ENCODE measurements at places on chromosomes 1 and 21.

DNA sequence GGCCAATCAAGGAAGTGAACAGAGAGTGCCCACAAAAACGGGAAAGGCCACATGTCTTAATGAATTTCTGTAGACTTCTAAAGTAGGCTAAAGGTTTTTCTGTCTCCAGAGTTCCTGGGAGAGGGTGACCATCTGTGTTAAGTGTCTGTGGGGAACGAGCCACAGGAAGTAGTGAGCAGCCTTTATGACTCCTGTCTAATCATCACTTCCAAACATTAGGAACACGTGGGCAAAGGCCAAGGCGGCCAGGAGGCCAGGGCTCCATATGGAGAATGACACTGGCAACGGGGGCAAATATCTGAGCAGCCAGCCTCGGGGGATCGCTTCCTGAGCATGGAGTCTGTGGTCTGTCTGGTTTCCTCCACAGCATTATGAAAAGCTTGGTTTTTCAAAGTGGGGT lies 7.1 kb downstream of the FAM89A start:
- DNase-seq, result no peak

DNA sequence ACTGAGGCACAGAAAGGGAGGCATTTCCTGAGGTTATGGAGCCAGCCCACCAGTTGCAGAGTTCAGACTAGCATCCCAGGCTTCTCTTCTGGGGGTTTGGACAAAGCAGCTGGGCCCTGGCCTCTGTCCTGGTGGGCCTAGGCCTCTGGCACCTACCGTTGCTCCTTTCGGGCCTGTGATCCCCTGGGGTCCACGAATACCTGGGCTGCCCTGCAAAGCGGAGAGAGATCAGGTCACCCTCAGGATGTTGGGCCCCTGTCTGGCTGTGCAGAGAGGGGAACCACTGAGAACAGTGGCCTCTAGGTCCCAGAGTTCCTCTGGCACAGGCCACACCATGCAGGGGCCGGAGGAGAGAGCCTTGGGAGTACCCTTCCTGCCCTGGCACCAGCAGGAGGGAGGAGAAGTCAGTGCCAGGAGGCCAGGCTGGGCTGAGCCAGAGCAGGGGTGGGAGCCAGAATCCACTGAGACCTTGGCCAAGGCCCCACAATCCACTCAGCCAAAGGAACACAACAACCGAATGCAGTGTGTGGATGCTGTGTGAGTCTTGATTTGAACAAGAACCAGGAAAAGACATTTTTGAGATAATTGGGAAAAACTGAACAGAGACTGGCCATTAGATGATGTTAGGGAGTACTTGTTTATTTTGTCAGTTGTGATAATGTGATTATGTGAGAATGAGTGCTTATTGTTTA lies 8.9 kb downstream of the COL9A2 start:
- DNase-seq, result no peak

DNA sequence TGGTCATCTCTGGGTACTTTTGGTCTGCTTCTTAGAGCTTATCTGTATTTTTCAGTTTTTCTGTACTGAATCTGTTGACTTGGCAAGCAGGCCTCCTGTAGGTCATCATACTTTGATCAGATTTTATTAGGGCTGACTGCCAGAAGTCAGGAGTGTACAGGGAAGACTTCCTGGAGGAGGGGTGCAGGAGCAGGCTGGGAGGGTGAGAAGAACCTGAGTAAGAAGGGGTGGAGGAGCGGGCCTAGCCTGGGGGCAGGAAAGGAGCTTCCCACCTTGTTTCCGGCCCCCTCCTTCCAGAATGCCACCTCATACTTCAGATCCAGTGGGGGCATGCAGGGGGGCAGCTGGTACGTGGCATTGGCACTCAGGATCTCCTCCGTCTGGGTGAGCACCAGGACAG lies 18.3 kb upstream of the IL22RA1 start:
- no peak for DNase-seq

- no peak for DNase-seq
Observed at GRCh38 chr1:82578086-82578726, 777.5 kb downstream of the ADGRL2 start.

DNA sequence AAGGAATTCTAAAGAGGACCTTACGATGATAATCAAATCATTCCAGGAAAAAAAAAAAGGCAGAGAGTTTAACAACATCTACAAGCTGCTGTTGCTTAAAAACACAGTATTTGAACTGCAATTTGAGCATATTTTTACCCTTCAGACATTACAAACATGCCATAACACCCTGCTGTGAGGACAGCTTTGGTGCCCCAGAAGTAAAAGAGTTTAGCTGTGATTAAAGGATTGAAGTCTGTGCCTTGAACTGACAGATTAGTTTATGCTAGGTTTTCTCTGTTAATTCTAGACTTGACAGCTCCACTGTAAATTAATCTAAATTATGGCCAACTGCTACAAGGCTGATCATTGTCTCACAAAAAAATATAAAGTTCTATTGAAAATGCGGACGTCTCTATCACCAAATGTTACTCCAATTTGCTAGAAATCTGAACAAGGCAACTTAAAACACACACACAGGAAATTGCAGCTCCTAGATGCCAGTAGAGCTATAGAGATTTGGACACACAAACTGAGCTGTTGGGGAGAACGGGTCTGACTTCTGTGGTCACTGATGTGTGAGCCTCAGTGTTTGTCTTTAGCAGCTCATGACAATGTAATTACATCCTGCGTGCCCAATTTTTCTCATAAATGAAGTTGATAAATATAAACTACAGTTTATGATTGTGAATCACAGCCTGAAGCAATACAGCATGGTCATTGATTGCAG lies 217.9 kb downstream of the NTNG1 start:
- DNase-seq, result no peak

DNA sequence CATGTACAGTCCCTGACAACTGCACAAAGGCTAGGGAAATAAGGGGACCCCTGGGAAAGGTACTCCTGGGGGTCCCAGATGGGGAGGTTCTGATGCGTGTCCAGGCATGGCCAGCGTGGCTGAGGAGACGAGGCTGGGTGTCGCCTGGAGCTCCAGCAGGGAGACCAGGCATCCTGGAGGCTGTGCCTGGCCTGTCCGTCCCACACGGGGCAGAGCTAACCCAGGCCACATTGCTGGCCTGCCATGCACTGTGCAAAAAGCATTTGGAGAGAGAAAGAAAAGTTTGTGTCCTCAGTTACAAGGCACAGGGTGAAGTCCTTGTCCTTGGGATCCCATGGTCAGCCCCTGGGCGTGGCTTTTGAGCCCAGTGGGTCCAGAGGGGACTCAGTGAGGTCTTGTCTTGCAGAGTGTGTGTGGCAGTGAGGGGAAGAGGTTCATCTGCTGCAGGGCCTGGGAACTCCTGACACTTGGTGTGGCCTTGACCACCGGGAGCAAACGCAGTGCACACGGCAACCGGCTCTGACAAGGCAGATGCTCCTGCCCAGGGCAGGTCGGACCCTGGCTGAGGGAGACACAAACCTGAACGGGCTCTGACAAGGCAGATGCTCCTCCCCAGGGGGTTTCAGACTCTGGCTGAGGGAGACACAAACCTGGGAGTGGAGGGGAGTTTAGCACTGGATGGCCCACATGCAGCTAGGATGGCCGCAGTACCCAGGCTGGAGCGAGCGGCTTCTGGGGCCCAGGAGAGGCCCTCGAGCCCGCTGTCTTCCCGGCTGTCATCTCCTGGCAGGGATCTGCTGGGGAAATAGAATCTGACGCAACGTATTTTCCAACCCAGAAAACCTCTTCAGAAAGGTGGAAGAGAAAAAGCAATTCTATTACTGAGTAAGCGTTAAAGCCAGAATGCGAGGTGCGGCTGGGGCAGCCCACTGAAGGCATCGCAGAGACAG lies 37.3 kb upstream of the COL18A1 start:
- DNase-seq, result no peak

GRCh38 chr1:215594640-215595039 lies 27.5 kb downstream of the KCTD3 start:
- no peak for DNase-seq

GRCh38 chr1:101444873-101445618 lies 208.2 kb downstream of the S1PR1 start:
- no peak for DNase-seq

DNA sequence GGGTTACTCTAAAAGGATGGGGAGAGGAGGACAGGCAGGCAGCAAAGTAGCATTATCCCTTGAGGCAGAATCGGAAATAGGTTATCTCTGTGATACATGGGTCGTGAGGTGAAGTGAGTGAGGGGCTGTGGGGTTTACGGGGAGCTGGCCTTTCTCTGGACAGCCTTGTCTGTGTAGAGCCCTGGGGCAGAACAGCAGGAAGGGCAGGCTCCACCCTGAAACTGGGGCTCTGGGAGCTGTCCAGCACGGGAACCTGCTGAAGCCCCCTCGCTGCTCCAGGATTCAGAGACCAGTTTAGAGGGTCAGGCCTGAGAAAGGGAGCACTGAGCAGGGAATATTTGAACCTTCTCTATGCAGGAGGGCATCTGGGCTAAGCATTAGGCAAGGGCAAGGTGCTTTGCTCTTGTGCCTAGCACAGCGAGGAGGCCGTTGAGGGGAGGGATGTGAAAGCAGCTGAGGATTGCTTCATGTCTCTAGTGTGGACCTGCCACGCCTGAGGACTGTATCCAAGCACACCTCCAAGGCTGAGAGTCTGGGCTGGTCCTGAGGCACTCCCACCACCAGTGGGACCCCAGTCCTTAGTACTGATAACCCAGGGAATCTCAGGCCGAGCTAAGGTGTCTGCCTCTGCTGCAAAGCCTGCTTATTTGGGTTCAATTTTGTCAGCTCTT lies 55.8 kb downstream of the NAV1 start:
- DNase-seq, result no peak

DNA sequence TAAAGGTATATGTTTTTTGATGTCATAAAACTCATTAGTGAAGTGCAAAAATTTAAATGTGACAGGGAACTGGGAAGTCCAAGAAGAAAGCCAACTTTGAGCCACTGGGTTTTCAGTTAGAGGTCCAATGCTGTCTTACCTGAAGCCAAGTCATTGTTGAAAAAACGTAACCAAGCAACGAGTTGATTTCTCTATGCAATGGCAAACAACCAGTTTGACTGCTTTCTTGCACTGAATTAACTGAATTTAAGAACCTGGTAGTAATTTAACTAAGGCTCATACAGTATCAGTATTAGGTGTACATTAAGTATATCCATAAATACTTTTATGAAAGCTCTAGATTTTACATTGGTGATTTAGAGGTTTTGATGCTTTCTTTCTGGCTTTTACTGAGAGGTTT lies 20.2 kb upstream of the S1PR1 start:
- no peak for DNase-seq

- no peak for DNase-seq
Observed at GRCh38 chr1:163130225-163130856, 61.2 kb downstream of the RGS4 start.

GRCh38 chr1:160722726-160723125 lies 11.1 kb upstream of the CD48 start:
- no peak for DNase-seq

GRCh38 chr1:109883248-109883955 lies 27.2 kb upstream of the CSF1 start:
- no peak for DNase-seq

DNA sequence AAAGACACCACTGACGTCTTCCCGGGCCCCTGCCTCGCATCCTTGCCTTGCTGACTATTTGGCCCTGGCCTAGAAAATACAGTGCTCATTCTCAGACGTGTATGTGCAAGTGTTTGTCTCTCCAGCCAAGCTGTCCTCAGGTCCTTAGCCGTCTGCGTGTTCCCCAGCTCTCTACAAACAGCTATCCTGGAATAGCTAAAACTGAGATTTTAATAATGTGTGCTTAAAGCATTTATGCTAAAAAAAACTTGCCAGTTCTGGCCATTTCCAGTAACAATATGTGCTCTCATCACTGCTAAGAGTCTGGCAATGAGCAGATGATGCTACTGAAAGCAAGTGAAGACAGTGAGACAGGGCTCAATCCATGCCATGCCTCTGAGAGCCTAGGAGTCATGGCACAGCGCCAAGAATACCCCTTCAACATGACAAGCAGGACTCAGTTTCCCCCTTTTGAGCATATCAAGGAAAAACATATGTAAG lies 55.7 kb downstream of the IRF2BP2 start:
- no peak for DNase-seq

DNA sequence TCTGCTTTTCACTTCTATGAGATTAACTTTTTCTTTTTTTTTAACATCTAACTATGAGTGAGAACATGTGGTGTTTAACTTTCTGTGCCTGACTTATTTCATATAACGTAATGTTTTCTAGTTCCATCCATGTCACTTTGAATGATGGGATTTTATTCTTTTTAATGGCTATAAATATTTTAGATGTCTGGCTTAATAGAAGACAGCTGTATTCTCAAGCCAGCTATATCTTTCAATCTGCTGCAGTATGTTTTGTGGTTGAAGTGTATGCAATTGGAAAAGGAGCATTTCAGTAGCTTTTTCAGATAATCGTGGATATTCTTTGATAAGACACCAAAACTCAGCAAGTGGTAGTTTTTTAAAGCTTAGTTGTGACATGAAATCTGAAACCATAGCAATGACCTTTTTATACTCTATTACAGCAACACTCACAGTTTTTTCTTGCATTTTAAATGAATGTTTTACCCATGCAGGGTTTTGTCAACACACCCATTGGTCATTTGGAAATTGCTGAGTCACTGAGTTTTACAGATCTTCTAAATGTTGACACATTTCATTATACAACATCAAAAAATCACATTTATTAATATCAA lies 5.7 kb upstream of the SVBP start:
- DNase-seq, result peak; percentile 81

DNA sequence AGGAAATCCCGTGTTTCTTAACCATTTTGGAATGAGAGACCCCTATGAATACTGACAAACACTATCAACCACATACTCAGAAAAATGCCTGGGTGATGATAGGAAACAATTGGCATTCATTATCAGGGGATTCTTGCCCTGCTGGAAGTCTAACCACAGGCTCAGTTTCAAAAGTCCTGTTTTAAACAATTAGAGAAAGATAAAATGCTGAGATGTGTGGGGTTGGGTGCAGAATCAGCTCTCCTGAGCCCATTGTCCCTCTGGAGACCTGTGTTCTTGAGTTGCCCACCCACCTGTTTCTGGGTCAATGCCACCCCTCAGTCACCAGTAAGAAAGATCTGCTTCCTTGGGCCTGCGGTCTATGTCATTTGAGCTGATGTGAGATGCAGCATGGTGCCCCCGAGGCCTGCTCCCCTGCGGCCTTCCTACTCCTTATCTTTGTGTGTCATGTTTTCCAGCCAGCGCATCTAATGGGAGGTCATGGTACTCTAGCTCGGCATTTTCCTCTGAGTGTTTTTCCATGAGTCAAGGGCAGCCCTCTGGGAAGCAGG lies 130.3 kb upstream of the PLXNA2 start:
- DNase-seq, result peak; percentile 2

DNA sequence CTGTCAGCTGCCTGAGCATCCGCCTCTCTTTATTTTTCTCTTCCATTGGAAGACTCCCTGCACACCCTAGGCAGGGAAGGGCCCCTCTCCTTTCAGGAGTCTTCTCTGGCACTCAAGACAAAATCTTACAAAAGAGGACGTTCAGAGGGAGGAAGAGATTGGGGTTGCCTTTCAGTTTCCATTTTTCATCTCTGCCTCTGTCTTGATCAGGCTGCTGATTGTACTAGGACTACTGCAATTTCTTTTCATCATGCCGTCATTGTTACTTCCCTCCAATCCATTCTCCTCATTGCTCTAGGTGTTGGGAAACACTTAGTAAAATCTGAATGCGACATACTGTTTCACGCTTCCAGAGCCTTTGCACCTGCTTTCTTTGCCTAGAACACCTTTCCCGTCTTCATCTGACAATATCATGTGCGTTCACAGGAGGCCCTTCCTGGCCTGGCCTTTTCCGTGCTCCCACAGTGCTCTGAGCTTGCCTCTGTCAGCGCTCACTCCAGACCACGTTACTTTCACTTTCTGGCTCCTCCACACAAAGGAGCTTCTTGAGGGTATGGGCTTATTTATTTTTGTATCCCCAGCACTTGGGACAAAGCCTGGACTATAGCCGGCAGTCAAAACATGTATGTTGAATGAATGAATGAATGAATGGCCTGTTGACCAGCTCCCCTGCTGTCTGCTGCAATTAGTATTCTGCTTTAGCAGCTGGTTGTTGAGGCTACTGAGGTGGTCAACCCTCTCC lies 10.9 kb downstream of the LRRC71 start:
- no peak for DNase-seq
